NCI-H187 (cell line): ENCODE measurements at places on chromosomes 7 and 10.

DNA sequence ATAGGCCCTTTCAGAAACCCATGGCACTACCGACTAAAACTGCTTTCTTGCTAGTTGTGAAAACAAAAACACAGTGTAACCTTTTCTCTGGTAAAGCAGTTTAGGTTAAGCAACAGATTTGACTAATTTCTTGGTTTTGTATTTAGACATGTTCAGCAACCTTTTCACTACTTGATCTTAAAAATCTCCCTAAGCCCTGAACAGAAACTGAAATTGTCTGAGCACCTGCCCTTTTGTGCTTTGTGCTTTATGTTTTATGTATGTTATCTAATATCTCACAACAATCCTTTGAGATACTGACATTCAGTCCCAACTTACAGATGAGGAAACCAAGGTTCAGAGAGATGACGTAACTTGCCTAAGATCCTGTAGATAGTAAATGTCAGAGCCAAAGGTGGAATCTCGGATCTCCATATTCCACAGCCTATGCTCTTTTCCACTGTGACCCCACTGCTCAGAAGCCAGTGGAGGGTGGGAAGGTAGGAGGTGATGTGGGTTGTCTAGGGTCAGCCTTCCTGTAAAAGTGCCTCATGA, 146.6 kb downstream of the LCOR start:
- no peak for DNase-seq

- DNase-seq: no peak
Measured at GRCh38 chr7:129496653-129497052, 5.7 kb upstream of the SMKR1 start.

DNA sequence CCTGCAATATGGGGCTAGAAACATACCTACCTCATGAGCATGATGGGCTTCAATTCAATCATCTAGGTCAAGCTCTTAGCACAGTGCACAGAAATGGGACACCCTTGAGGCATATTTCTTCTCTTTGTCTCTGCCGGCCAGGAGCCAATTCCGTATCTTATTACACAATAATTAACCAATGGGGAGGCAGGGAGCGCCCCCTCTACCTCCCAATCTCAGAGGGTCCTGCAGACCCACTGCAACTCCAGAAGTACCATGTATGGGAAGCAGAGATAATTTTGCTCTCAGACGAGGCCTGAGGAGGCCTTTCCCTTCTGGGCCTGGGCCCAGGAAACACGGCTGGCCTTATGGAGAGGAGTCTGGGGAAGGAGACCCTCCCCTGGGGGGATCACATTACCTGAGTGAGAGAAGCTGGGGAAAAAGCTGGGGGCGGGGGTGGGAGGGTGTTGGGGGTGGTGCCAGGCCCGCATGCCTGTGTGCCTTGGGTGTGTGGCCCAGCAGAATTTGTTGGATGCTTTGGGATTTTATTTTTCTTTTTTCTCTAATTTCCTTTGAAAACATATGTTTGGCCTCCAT, 155.5 kb downstream of the UBE2H start:
- no peak for DNase-seq

DNA sequence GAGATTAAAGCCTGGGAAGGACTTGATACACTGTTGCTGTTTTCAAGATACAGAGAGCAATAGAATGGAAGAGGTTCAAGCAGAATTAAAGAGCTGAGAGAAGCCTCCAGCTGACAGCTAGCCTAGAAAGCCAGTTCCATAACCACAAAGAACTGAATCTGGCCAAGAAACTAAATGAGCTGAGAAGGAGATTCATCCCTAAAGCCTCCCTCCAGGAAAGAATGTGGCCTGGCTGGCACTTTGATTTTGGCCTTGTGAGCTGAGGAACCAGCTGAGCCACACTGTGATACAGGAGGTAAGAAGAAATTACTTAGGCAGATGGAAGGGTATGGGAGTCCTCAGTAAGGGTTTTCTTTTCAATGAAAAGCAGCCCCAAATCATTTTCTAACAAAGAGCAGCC, 324.1 kb downstream of the PHF14 start:
- DNase-seq: no peak

GRCh38 chr10:18797286-18797685, 138.1 kb downstream of the ARL5B start:
- DNase-seq: no peak

GRCh38 chr10:102418622-102419268, at the start of gene PSD:
PSD (minus strand) TSS chr10:102418785; CDS start chr10:102417038, 1,747 bp downstream.
- DNase-seq: peak; percentile 45

GRCh38 chr7:141557360-141557759, 6.2 kb downstream of the AGK start:
- DNase-seq: no peak

- no peak for DNase-seq
Measured at GRCh38 chr10:12419262-12419847, 70.0 kb downstream of the CAMK1D start.
